ENCODE measurements at places on chromosomes 3 and 15.
A peak's percentile ranks its signal among the peaks of the same experiment; 100 is the strongest.

DNA sequence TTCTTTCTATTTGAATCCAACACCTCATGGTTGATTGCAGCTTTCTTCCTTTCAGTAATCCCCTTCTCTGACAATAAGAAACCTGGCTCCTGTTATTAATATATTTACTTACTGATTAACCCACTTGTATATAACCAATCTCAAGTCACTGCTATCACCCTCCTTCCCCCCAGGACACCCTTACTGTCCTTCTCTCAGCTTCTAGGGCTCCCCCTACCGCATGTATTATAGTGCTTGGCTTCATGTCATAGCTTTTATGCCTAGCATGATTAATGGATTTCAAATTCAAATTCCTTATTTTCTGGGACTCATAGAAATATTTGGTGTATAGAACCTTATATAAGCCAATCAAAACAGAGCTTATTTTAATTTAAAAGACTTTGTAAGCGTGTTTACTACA, 75.7 kb upstream of the BNIP2 start:
- DNase-seq = no peak

- DNase-seq = no peak
Observed at GRCh38 chr3:31955581-31955980, 25.5 kb downstream of the OSBPL10 start.

DNA sequence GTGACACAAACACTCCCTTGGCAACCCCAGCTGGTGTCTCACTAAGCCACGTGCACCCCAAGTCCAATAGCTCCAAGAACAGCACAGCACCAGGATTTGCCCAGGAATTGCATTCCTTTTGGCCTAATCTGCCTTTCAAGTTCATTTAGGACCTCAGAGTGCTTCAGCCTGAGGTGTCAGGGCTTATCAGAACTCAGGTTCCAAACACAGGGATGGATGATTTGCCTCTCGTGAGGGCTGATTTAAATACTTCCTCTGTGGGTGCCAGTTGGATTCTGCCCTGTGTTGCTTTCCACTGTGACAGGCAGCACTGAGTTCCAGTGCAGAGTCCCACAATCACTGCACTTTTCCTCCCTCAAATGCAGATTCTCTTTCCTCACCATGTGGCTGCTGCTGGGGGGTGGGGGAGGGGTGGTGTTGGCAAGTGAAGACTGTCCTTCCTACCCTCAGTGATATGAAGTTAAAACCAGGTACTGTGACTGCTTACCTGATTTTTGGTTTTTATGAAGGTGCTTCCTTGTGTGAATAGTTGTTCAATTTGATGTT, 204.3 kb upstream of the STAC start:
- DNase-seq = no peak

DNA sequence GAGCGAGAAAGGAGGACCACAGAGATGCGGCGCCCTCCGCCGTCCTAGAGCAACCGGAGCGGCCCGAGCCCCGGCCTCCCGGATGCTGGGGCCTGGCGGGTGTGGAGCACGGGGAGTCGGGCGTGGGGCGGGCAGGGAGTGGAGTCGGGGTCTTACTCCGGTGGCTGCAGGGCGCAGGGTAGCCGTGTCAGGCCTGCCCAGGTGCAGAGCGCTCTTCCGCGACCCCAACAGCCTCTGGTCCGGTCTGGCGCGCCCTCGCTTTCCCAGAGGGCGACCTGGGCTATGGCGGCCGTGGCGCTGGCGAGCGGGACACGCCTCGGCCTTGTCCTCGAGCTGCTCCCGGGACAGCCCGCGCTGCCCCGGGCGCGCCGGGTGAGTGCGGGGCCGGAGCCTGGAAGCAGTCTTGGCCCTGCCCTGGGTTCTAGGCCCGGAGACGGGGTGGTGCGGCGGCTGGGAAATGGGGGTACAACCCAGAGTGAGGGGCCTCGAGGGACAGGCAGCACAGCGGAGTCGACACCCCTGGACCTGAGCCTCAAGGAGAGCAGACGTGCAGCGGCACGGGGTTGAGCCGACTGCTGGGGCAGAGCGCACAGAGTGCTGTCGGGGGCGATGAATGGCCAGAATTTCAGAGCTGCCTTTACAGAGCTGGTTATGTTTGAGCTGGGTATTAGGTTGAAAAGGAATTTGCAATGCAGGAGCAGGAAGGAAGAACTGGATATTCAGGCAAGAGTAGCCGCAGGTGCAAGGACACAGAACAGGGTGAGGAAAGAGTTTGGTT, at the start of gene ZNF662:
Gene ZNF662, plus strand, starts transcription at position 73 of the 778 bp plus-strand sequence. CDS start 1,973 bp downstream, outside the sequence.
- no peak for DNase-seq

- no peak for DNase-seq
Observed at GRCh38 chr3:22920006-22920405, 283.1 kb upstream of the UBE2E2 start.

GRCh38 chr3:61960976-61961375, 399.6 kb downstream of the PTPRG start:
- DNase-seq = no peak

GRCh38 chr15:63896336-63897115, 62.8 kb upstream of the HERC1 start:
- no peak for DNase-seq

DNA sequence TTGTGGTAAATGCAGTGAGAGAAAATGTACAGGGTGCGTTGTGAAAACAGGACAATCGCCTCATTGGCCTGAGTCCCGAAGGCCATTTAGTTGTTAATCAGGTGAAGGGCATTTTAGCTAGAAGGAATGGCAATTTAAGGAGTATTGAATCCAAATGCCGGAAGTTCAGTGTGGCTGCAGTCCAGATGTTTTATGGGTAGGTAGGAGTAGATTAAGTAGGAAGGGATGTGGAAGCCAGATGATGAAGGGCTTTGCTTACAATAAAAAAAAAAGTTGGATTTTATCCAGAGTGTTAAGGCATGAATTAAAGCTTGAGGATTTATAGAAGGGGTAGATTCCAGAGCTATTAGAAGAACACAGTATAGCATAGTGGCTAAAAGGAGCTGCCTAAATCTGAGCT, 572.7 kb downstream of the NLGN1 start:
- DNase-seq = no peak

DNA sequence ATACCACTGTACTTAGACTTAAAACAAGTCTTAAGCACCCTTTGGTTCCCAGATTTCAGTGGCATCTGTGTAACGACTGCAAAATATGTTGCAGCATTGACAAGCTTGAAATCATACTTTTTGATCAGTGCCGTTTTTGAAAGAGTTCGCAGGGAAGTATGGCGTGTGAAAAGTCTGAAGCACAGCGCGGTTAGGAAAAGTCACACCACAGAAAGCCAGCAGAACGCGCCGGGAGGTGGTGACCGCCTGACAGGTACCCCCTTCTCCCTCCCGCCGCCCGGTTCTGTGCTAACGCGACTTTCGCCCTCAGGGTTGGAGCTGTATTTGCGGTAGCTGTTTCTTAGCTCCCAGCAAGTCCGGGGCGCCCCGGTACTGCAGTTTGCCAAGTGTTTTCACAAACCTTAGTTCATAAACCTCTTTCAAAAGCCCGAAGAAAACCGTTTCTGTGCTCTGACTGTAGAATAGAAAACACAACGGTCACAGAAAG, 481 bp upstream of the CRYBG3 start:
- DNase-seq = peak; percentile 30

DNA sequence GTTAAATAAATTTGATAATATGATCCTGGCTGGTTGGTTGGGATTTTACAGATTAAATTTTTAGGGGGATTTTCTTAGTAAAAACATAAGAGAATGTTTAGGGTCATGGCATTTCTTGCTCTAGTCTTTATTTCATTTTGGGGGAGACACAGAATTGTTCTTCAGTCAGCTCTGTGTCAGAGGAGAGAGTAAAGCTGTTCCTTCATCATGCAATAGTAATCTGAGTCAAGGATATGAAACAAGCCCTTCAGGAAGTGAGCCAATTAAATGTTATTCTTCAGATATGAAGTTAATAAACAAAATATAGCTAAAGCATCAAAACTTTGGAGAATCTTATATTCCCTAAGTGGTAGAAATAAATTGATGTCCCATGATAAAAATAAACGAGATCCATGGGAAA, 22.9 kb upstream of the SLC4A7 start:
- DNase-seq = no peak

GRCh38 chr3:81962396-81962795, 201.0 kb upstream of the GBE1 start:
- DNase-seq = no peak

DNA sequence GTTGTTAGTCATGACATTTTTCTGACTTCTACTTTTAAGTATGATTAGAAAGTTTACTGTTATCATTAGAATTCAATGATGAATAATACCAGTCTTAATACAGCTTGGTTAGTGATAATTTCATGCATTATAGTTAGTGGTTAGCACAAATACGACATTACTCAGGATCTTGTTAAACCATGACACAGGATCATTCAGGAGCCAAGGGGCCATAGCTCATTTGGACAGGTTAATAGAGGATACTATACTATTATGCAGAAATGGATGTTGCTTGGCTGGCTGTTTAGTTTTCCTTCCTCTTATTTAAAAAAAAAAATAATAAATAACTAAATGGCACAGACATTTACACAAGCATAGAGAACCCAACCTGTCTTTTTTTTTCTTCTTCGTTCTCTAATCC, 55.5 kb downstream of the NSUN3 start:
- DNase-seq = no peak

GRCh38 chr3:152398495-152398894, 129.8 kb downstream of the MBNL1 start:
- no peak for DNase-seq

- DNase-seq = no peak
Observed at GRCh38 chr3:168165390-168166269, 69.9 kb upstream of the GOLIM4 start.

DNA sequence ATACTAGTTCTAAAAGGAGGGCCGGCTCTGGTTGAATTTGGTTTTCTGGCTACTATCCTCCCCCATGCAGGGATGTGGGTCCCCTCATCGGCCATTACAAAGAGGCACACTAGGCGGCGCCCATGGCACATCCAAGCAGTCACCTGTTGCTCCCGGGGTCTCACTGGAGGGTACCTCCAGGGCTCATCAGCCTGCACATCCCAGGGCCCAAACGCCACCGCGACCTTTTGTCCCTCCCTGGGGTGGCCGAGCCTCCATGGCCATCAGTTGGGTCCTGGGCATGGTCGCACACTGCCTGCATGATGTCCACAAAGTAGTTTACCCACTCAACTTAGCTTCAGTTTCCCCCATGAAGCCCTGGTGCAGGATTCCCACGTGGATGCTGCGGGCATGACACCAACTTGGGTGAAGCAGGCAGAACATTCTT, 28.3 kb downstream of the IDH3A start:
- no peak for DNase-seq
